ENCODE measurements at places on chromosomes 7 and 10.

DNA sequence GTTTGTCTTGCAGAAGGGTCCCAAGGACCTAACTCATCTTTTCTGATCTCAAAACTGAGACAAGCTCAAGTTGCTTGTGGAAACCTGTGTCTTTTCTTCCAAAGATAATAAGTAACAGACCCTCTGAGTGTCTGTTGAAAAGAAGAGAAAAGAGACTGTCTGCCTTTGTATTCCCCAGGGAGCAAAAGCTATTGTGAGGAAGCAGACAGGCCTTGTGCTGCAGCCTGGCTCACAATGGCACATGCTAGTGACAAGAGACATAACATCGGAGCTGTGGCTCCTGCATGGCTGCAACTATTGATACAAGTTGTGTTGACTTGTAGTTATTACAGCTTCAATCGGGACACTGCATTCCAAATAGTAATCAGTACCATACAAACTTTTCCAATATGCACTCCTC lies 202.9 kb downstream of the DKK1 start:
- DNase-seq = no peak

GRCh38 chr7:73888959-73889358 lies 28.0 kb downstream of the TMEM270 start:
- no peak for DNase-seq

DNA sequence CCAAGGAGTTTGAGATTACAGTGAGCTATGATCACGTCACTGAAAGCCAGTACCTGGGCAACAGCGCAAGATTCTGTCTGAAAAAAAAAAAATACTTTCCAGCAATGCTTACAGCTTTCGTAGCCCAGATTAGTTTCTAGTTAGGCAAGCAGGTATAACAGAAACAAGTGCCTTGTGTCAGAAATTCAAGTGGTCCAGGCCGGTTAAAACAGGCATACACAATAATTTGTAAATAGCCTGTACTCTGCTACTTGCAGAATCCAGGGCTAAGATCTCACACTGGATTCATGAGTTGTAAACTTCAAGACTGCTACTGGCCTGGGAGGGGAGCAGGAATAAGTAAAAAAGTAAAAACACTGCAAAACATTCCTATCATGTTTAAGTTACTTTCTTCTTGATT lies 512.9 kb downstream of the IPMK start:
- no peak for DNase-seq

GRCh38 chr10:43078986-43079273 lies 2.1 kb downstream of the RET start:
- peak; percentile 45 for DNase-seq

DNA sequence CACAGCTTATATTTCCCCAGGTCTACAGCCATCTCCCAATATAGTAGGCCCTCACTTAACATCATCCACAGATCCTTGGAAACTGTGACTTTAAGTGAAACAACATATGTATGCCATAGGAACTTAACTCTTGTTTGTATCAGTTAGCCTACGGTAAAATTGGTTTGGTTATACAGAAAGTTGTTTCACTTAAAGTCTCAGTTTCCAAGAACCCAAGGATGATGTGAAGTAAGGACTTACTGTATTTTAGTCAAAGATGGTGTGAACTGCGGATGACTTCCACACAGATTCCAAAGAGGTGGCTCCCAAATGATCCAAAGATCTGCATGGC lies 56.4 kb upstream of the MRLN start:
- no peak for DNase-seq

GRCh38 chr10:71255808-71256660 lies 43.7 kb downstream of the UNC5B start:
- no peak for DNase-seq

GRCh38 chr7:105020926-105021325 lies 6.9 kb downstream of the KMT2E start:
- DNase-seq = no peak

- no peak for DNase-seq
Observed at GRCh38 chr7:23000597-23001360, 13.2 kb downstream of the HYCC1 start.

- DNase-seq = no peak
Observed at GRCh38 chr10:129275886-129276285, 191.2 kb upstream of the MGMT start.
